Pancreas (tissue), 10 donors: ENCODE measurements at places on chromosomes 13 and 19. TPM values are rescaled to one million over a fixed set of nuclear protein-coding genes. Genes with fewer than 3 reads are reported as not detected.

Gene KIR2DL3
- polyA plus RNA-seq = not detected

Gene A1BG
- 22.3 TPM for polyA plus RNA-seq

Gene COX7A1
- polyA plus RNA-seq = 31.0 TPM

Gene PRPF31
- polyA plus RNA-seq = 47.1 TPM

Gene KLF12
- 0.46 TPM for polyA plus RNA-seq

Gene ANO8
- 19.0 TPM for polyA plus RNA-seq

Gene SERP2
- 13.8 TPM for polyA plus RNA-seq

Gene BEST2
- not detected for polyA plus RNA-seq

Gene ICAM1
- polyA plus RNA-seq = 7.2 TPM

Gene KLK11
- polyA plus RNA-seq = 15.5 TPM

Gene NKPD1
- polyA plus RNA-seq = 0.19 TPM

Gene DOCK6
- polyA plus RNA-seq = 60.2 TPM

Gene CCL25
- not detected for polyA plus RNA-seq

Gene SHD
- not detected for polyA plus RNA-seq

Gene DAZAP1
- 63.8 TPM for polyA plus RNA-seq

Gene DBP
- polyA plus RNA-seq = 11.4 TPM

Gene SIAH3
- polyA plus RNA-seq = not detected

Gene KCNJ14
- 0.59 TPM for polyA plus RNA-seq

Gene RNF17
- polyA plus RNA-seq = not detected

Gene KASH5
- polyA plus RNA-seq = 1.2 TPM

Gene MIR17HG
- 4.1 TPM for polyA plus RNA-seq

Gene NCLN
- polyA plus RNA-seq = 63.1 TPM

Gene MAP4K1
- polyA plus RNA-seq = 43.4 TPM

Gene KLK14
- polyA plus RNA-seq = 0.61 TPM

Gene CAPS
- 62.9 TPM for polyA plus RNA-seq

Gene FCGBP
- 7.5 TPM for polyA plus RNA-seq

Gene PRTN3
- polyA plus RNA-seq = 0.14 TPM

Gene THSD8
- 2.0 TPM for polyA plus RNA-seq

Gene SYDE1
- 5.8 TPM for polyA plus RNA-seq

Gene PEAK3
- polyA plus RNA-seq = 0.04 TPM

Gene SYCN
- polyA plus RNA-seq = 2,558 TPM
